CD4-positive, CD25-positive, alpha-beta regulatory T cell (primary cell): ENCODE measurements at places on chromosomes 7 and 10. TPM values are rescaled to one million over a fixed set of nuclear protein-coding genes. Genes with fewer than 3 reads are reported as not detected.

SP4 gene
- total RNA-seq, result 43.5 TPM

PDZD7 gene
- 3.5 TPM for total RNA-seq

OR13A1 gene
- not detected for total RNA-seq

HOXA5 gene
- total RNA-seq, result not detected

SIRT1 gene
- total RNA-seq, result 59.2 TPM

TMEM130 gene
- total RNA-seq, result not detected

NAT16 gene
- total RNA-seq, result not detected

CACNB2 gene
- 0.39 TPM for total RNA-seq

OR9A2 gene
- not detected for total RNA-seq

DNA sequence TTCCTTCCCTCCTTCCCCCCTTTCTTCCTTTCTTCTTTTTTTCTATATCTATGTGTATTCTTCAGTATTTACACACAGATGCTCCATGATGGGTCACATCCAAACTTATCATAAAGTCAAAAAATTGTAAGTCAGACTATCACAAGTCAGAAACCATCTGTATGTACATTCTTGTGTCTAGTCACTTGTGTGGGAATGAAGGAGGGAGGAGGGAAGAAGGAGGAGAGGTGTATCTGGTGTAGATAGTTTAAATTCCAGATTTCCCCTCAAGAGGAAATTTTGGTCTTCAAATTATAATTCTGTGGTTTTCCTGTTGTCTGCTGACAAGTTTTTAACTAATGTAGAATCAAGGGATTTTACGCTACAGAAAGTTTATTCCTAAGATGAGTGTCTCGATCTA, 287.2 kb downstream of the ETV1 start:
- no peak for DNase-seq

DNA sequence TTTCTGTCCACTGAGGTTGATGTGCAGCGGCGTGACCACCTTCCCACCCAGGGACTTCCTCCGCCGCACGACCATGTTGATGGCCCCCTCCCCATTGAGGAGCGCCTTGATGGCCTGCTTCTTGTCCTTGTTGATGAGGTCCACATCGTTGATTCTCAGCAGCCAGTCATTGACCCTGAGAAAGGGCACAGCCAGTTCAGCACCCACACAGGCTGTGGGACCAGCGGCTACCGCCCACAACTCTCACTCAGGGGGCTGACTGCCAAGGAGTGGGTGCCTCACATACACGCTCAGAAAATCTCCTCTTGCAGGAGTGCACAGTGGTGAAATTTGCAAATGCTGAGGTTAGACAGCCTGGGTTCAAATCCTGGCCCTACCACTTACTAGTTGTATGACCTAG, 97.2 kb downstream of the DLG5 start:
- no peak for DNase-seq

DNA sequence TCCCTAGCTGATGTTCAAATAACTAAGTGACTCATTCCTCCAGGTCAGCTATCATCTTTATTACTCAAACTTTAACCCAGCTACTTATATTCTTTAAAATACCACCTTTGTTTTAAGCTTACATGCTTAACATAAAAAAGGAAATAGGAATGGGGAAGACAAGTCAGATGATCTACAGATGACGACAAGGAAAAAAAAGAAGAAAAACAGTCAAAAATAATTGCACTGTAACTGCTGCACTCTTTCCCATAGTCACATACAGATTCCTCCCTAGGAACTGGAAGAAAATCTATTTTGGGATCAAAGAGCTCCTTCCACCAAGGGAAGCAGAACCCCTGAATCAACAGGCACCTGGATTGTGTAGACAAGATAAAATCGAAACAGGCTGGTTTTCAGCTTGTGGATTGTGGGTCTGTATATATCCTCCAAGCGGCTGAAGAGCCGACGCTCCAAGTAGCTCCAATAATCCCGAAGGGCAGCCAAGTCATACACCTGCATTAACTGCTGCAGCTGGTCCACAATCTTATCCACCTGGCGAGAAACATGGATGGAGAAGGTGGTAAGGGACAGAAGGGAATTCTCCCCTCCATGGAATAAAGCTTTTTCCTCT, 2.0 kb downstream of the WDR91 start:
- DNase-seq, result no peak

- DNase-seq, result no peak
These were observed 388 bp downstream of the ECD start for GRCh38 chr10:73167458-73167782.

DNA sequence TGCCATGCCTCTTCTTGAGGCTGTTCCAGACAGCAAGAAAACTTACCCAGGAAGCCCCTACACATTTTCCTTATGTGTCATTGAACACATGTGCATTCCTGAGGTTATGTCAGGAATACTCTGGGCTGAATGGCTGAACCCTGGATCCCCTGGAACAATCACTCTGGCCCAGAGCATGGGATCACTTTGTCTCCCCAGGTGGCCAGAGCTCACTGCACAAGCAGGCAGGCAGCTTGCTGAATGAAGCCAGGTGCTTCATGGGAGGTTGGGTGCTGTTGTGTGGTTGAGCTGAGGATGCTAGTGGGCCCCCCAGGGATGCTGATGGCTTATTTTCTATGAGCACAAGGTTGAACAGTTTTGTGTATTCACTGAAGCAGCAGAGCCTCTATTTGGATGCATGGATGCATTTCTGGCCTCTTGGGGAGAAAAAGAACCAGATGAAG, 54.7 kb upstream of the NPTX2 start:
- DNase-seq, result no peak

DNA sequence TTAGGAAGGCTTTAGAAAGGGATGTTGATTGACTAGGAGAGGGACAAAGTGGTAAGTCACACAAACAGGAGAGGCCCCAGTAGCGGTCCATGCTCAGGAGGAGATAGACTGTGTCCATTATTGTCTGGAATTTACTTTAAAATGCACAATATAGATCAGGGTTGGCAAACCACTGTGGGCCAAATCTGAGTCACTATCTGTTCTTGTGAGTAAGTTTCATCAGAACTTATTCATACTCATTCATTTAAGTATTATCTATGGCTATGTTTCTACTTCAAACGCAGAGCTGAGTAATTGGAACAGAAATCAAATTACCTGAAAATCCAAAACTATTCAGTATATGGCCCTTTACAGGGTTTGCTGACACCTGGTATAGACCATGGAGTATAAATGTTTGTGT, 166.5 kb downstream of the COL28A1 start:
- DNase-seq, result no peak

- DNase-seq, result no peak
These were observed 98.5 kb upstream of the PIK3CG start for GRCh38 chr7:106766551-106766950.

- DNase-seq, result no peak
These were observed 497.5 kb upstream of the ZMIZ1 start for GRCh38 chr10:78571286-78571685.

DNA sequence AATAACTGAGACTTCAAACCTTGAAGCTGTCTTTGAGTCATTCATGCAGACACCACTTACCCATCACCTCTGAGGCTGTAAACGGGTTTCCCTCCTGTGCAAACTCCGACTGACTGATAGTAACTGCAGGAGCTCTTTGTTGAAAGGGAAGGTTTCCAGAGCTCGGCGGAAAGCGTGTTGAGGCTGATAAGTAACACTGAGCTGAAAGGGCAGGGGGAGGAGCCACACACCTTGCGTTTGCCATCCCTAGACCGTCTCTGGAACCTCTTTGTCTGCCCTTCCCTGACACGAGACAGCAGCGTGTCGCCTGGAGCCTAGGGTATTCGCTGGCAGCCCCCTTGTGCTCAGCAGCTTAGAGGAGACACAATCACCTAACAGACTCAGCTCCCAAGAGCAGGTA, 134.0 kb downstream of the PAXIP1 start:
- no peak for DNase-seq

GRCh38 chr7:69762821-69763352, 164.6 kb downstream of the AUTS2 start:
- DNase-seq, result no peak

DNA sequence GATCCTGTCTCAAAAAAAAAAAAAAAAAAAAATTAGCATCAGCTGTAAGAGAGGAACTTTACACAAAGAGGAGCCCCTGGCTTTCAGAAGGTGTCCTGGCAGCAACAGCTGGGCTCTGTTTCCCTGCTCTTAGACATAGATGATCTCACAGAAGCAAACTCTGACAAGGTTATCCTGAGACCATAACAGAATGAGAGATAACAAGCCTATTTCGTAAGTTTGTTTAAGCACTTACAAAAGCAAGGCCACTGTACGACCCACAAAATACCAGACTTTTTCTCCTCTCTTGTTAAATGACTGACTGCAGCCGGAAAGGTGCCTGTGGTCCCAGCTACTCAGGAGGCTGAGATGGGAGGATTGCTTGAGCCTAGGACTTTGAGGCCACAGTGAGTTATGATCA, 33.3 kb upstream of the OTUD1 start:
- DNase-seq, result no peak
